ENCODE measurements at places on chromosomes 1 and 21.

GRCh38 chr1:98179151-98179773, 258.4 kb upstream of the DPYD start:
- no peak for DNase-seq

GRCh38 chr1:227849251-227849650, 33.8 kb downstream of the PRSS38 start:
- no peak for DNase-seq

- DNase-seq, result no peak
These were observed 77.8 kb downstream of the TMEM53 start for GRCh38 chr1:44596511-44596910.

- no peak for DNase-seq
These were observed 47.0 kb upstream of the POU2F1 start for GRCh38 chr1:167173516-167174184.

DNA sequence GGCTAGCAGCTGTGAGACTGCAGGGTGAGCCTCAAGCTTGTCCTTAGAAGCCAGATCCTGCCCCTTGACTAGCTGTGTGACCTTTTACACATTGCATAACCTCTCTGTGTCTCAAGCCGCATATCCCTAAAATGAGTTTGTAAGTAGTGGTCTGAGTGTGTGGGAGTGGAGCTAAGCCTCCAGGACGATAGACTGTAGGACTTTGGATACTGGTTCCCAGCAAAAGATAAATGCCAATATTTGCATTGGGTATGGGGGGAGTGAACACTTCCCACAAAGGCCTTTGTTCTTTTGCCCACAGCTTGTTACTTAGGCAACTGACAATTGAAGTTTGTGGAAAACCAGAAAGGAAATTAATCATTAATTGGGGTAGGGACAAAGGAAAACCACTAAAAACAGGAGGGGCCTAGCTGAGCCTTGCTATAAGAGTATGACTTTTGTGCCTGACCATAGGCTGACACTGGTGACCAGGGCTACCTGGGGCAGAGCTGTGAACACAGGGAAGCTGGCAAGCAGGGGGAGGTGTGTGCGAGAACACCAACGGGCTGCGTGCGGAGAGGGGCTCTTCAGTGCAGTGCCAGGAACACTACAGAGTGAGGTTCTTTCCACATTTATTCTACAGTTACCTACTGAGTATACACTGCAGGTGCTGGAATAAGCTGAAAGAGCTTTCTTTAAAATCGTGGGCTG, 102.4 kb upstream of the ETV3 start:
- no peak for DNase-seq

GRCh38 chr1:243251539-243251938, 3.5 kb downstream of the CEP170 start:
- DNase-seq, result no peak

- DNase-seq, result no peak
These were observed 47.5 kb downstream of the SSX2IP start for GRCh38 chr1:84642774-84643173.

DNA sequence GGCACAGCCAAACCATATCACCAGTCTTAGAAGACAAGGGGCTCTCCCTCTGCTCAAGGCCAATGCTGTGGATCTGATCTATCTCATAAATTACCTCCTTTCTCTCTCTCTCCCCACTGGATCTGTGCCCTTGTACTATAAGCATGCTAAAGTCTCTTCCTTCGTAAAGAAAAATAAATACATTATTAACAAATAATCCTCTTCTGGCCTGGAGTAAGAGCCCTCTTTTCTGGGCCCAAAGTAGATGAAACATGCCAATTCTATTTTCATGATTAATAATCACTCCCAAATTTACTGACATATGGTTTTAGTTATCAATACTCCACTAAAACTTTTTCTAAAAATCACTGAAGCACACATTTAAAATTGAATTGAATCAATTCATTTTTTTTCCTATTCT, 889.7 kb downstream of the ADGRL2 start:
- DNase-seq, result no peak

- DNase-seq, result no peak
These were observed at the start of gene SIM2 for GRCh38 chr21:36698981-36699545. SIM2 (plus strand) TSS chr21:36699115; CDS start chr21:36699747, 632 bp downstream.

DNA sequence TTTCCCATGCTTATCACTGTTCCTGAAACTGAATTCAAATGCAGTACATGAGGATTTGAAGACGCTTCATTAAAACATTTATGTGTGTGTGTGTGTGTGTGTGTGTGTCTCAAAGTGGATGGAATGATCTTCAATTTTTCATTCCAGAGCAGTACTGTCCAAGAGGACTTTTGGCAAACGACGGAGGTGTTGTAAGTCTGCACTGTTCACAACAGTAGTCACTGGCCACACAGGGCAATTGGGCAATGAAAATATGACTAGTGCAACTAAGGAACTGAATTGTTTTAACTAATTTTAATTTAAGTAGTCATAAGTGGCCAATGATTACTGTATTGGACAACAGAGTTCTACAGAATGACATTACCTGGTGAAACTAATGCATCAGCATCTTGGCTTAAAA, 5.0 kb downstream of the TAF5L start:
- no peak for DNase-seq

- no peak for DNase-seq
These were observed 126.2 kb downstream of the RASAL2 start for GRCh38 chr1:178220094-178220493.

DNA sequence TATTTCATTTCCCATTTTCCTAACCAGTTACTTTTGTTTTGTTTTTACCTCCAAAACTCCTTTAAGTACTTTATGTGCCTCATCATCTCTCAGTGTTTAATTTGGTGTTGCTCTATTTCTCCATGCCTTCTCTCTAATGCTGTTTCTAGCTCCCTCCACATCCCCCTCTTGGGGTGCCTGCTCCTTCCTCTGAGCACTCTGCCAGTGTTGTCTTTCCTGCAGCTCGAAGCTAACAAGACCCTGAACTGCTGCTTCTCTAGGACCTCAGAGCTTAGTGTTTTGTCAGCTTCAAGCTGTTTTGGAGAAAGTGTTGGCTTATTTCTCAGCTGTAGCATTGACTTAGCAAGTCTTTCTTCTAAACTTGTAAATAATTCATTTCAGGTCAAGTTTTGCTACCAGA, 290.6 kb downstream of the DPYD start:
- DNase-seq, result no peak

DNA sequence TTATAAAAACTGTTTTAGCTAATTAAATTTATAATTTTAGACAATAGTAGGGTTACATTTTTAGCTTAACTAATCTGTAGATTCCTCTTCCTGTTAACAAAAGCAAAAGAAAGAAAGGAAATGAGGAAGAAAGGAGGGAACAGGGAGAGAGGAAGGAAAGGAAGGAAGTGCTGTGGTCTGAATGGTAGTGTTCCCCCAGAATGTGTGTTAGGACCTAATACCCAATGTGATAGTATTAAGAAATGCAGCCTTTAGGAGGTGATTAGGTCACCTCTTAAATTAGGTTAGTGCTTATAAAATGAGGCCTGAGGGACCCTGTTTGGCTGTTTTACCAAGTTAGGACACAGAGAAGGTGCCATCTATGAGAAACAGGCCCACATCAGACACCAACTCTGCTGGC, 136.9 kb upstream of the SAMSN1 start:
- DNase-seq, result no peak

- DNase-seq, result no peak
These were observed 47.7 kb downstream of the PARP1 start for GRCh38 chr1:226360106-226360746.

GRCh38 chr21:15687208-15687607, 42.6 kb upstream of the USP25 start:
- no peak for DNase-seq

- no peak for DNase-seq
These were observed 116.6 kb upstream of the PRDX6 start for GRCh38 chr1:173360487-173361063.

- no peak for DNase-seq
These were observed 242.1 kb downstream of the GRIK1 start for GRCh38 chr21:29697555-29698193.

DNA sequence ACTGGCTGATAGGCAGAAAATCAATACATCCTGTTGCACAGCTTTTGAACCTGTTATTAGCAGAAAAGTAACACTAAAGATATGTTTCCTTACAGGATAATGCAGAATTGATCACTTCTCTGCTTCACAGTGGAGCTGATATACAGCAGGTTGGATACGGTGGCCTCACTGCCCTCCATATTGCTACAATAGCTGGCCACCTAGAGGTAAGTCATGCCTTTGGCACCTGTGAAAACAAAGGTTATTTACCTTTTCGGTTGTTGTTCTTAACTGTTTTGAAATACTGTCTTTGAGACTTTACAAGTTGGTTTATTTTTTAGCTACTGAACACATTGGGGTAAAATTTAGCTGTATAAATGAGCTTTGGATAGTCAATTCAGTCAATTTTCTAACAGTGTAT, 36.3 kb downstream of the TNNI3K start:
- DNase-seq, result no peak

- DNase-seq, result no peak
These were observed 2.8 kb upstream of the ZNF644 start for GRCh38 chr1:91024481-91025119.

DNA sequence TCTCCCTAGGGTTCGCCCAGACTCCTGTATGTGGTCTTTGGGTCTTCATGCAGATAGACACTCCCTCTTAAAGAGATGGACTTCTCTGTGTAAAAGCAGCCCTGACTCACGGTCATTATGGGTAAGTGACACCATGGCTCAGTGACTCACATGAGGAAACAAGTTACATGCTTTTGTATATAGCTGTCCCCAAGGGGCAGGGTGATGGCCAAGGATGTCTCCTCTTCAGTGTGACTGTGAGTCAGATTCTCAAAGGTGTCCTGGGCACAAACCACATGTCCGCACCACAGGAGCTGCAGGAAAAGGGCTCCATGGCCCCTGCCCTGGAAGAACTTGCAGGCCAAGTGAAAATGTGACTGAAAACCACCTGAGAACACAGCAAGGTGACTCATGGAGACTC, 380.4 kb downstream of the NPHP4 start:
- no peak for DNase-seq

- peak; percentile 98 for DNase-seq
These were observed 3.1 kb downstream of the SMIM1 start for GRCh38 chr1:3775490-3776230.
